ENCODE measurements at places on chromosomes 1 and 21.

- no peak for DNase-seq
These were observed 109.8 kb upstream of the COL6A1 start for GRCh38 chr21:45871616-45872236.

GRCh38 chr1:10057343-10057742 is 24.6 kb downstream of the UBE4B start:
- DNase-seq: no peak

GRCh38 chr1:153475282-153475681 is 14.8 kb upstream of the S100A7 start:
- no peak for DNase-seq

GRCh38 chr1:107499139-107499744 is 358.4 kb downstream of the NTNG1 start:
- DNase-seq: no peak

DNA sequence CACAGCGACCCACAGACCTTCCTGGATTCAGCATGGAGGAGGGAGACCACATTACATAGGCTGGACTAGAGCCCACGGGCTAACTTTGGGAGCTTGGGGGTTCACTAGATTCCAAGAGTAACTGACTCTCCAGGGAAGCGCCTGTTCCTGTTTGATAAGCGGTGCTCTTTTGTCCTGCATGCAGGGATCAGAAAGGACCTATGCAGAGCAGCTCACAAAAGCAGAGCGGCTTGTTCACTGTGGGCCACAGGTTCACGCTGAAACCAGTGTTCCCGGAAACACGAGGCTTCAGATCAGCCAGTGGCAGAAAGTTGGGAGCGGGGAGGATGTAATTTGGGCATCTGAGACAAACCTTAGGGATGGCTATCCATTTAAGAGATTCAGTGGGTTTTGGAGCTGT is 403.9 kb downstream of the PCP4 start:
- DNase-seq: no peak

DNA sequence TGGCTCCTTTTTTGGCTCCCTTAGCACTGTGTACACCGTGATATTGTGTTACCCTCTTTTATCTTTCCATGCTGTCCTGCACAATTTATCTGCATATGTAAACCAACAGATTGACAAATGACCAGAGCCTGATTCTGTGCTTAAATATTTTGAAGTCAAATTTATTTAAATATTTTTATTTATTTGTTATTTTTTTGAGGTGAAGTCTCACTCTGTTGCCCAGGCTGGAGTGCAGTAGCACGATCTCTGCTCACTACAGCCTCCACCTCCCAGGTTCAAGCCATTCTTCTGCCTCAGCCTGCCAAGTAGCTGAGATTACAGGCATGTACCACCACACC is 12.8 kb downstream of the PMF1 start:
- no peak for DNase-seq

- DNase-seq: no peak
These were observed 10.8 kb upstream of the BCAR3 start for GRCh38 chr1:93692451-93692861.

DNA sequence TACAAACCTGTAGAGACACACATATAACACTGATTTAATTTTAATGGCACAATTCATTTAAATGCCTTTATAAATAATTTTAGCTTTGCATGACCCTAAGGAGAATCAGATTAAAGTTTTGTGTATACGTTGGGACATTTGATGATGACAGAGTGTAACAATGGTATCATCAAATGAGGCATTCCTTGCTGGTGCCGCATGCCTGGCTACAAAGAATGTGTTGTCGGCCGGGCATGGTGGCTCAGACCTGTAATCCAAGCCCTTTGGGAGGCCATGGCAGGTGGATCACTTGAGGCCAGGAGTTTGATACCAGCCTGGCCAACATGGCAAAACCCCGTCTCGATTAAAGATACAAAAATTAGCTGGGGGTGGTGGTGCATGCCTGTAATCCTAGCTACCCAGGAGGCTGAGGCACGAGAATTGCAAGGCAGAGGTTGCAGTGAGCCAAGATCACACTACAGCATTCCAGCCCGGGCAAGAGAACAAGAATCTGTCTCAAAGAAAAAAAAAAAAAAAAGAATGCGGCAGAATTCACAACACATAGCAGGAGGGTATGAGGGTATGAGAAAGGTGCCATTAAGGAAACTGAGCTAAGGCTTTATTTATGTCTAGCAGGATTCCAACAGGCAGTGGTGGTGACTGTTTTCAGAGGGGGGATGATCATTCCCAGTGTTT is 58.9 kb downstream of the PTPN14 start:
- no peak for DNase-seq

GRCh38 chr1:14304381-14304865 is 294.1 kb upstream of the KAZN start:
- no peak for DNase-seq

- DNase-seq: no peak
These were observed 61.4 kb upstream of the CNIH3 start for GRCh38 chr1:224554620-224555259.

GRCh38 chr1:193368302-193368701 is 181.9 kb upstream of the B3GALT2 start:
- DNase-seq: no peak

- DNase-seq: no peak
These were observed 98.2 kb downstream of the PGBD5 start for GRCh38 chr1:230327892-230328284.

GRCh38 chr1:66506393-66506687 is 27.6 kb upstream of the SGIP1 start:
- no peak for DNase-seq

DNA sequence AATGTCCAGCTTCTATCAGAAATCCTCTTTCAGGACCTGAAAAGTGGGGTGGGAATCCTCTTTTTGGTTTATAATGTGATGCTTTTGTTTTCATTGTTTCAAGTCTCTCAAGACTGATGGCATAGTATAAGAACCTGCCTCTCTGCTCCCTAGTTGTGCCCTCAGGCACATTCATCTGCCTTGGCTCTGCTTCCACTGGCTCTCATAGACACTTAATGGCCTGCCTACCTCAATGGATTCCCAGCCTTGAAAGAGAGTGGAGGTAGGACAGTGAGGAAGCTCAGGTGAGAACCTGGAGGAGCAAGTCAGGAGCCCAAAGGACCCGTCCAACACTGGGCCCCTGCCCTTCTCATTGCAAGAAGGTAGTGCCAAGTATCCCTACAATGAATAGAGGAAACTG is 4.8 kb downstream of the TTLL7 start:
- no peak for DNase-seq

- no peak for DNase-seq
These were observed 46.0 kb downstream of the RPL5 start for GRCh38 chr1:92877792-92878191.

DNA sequence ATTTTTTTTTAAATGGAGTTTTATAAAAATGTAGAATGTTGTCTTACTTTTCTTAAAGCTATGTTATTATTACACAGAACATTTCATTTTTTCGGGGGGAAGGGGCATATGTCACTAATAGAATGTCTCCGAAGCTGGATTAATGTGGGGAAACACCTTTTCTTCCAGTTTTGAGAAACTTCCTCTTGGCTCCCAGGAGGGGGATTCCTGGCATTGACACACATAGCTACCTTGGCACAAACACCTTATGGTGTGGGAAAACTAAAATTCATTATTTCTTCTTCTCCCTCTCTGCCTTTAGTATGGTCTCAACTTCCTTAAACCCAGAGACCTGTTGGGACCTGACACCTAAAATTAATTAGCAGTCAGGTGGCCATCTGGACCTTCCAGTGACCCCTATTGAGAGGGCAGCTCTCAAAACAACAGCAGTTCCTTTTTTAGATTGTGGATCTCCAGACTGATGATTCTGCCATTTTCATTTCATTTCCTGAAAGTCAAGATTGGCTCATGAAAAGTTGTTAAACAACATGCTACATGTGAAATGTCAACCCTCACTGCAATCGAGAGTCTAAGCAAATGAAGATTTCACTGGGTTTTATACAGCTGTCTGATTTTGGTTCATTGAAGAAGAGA is 70.1 kb upstream of the EDEM3 start:
- no peak for DNase-seq

DNA sequence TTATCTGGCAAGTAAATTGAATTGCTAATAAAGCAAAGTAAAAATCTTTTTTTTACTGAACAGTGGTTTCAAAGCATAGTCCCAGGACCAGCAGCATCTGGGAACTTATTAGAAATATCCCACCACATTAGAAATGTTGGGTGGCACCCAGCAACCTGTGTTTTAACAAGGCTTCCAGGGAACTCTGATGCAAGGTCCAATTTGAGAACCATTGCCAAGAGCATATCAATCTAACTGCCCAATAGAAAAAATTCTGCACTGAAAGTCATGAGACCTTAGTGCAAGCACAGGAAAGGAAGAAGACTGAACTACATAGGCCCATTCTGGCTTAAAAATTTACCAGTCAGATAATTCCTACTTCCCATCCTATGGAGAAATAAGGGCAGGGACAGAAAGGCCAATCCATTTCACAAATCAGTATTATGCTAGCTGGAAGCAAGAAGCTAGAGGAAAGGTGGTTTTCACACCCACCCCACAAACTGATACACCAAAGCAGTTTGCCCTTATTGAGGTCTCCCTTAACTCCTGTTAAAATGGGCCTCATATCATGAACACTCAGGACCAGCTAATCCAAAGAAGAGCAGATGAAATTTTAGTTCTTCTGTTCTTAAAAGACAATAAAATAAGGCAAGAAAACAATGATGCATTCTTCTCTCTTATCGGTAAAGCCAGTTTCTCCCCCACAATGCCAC is 17.5 kb upstream of the C1orf105 start:
- no peak for DNase-seq

- no peak for DNase-seq
These were observed 65.8 kb upstream of the VAMP3 start for GRCh38 chr1:7705048-7705907.

GRCh38 chr1:85569122-85569521 is 11.4 kb upstream of the CCN1 start:
- no peak for DNase-seq

DNA sequence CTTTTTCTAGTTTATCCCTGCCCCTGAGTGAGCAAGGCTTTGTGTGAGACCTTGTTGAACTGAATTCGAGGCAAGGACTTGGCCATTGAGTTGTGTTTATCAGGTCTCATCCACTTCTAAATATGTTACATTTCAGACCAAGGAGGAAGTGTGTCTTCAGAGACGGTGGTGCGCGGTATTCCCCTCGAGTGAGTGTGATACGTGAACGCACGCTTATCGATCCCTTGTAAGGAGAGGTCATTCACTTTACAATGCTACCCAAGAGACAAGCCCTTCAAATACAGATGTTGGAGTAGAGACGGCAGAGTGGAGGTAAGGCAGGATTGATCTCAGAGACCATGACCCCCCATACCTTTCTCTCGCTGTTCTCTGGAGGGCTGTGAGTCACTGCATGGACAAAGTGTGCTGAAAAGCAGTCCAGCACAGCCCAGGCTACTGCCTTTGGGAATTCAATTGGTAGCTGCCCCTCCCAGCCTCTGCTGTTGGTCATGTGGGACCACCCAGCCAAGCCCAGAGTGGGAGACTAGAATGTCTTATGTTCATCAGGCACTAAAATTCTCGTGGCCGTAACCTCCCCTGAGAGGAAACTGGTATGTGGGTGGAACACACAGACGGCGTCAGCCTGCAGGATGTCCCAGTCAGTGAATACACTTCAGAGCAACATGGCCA is 16.3 kb upstream of the MTARC1 start:
- no peak for DNase-seq
